ENCODE measurements at places on chromosomes 1 and 21.

DNA sequence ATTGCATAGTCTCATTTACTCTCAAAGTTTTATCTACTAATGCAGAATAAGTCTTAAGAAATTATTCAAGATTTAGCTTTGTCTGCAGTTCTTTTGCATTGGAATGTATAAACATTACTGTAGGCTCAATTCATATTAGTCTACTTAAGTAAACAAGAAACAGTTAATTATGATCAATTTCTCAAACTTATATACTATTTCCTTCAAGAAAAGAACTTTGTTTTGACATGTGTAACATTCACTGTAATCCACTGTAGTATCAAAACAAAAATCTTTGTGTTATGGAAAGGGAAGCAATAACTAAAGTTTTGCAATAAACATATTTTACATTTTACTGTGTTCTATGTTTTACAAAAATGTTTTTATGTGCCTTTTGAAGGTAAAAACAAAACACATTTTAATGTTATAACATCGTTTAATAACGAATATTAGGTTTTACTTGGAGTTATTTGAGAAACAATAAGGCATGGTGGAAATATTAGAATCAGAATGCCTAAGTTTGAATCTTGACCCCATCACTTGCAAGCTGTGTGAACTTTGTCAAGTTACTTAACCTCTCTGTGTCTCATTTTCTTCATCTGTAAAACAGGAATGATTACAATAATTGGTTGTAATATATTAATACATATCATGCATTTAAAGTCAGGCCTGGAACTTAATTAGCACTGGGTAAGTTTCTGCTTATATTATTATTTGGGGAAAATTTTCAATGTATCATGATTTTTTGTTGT, 77.0 kb upstream of the DPH5 start:
- no peak overlapping the region for H3K4me3 ChIP-seq
- DNase-seq: no peak
- no peak overlapping the region for H3K27ac ChIP-seq
- H3K36me3 ChIP-seq: no peaks in the 10 kb centered on the region
- H3K4me1 ChIP-seq: no peaks in the 10 kb centered on the region

GRCh38 chr1:175674186-175674585, 69.2 kb downstream of the TNR start:
- H3K4me1 ChIP-seq: no peaks in the 10 kb centered on the region
- H3K4me3 ChIP-seq: no peak overlapping the region
- no peak for DNase-seq
- H3K27me3 ChIP-seq: no peaks in the 10 kb centered on the region
- no peaks in the 10 kb centered on the region for H3K36me3 ChIP-seq

- no peak overlapping the region for H3K4me3 ChIP-seq
- no peak for DNase-seq
- H3K36me3 ChIP-seq: no peaks in the 10 kb centered on the region
Measured at GRCh38 chr1:227306689-227307088, 11.6 kb downstream of the CDC42BPA start.

DNA sequence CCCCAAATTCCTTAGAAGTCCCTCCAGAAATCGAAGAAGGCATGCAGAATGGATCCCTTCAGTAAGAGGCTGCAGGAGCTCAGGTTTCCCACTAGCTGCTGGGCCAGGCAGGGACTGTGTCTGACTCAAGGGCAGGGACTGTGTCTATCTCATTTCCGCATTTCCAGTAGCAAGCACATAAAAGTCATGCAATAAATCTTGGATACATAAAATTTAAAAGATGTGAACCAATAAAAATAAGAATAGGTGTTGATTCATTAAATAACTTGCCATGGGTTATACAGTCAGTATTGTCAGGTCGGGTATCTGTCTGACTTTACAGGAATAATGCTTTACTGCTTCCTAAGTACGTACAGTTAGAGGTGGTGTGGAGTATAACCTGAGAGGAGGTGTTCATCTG, 15.2 kb downstream of the PM20D1 start:
- no peaks in the 10 kb centered on the region for H3K27me3 ChIP-seq
- H3K27ac ChIP-seq: no peak overlapping the region
- no peak for DNase-seq
- H3K36me3 ChIP-seq: no peaks in the 10 kb centered on the region
- H3K4me3 ChIP-seq: no peak overlapping the region

- no peaks in the 10 kb centered on the region for H3K27me3 ChIP-seq
- no peak overlapping the region for H3K27ac ChIP-seq
- H3K4me1 ChIP-seq: no peaks in the 10 kb centered on the region
- H3K36me3 ChIP-seq: no peaks in the 10 kb centered on the region
Measured at GRCh38 chr1:176517484-176517883, 54.5 kb downstream of the PAPPA2 start.

DNA sequence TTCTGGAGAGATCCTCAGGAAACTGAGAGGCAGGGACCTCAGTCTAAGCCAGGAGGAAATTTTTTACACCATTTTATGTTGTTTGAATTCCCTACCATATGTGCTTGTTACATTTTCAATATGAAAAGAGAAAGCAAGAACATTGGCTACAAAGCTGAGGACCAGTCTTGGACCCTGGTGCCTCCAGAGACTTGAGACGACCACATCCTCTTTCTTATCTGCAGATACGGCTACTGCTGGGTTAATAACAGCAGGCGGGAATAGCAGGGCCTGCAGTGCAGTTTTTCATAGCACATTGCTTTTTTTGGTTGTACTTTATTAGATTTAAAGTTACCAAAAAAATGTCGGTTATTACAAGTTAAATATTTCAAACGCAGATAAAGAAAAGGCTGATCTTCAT, 3.9 kb downstream of the KDM4A start:
- no peak for DNase-seq
- H3K36me3 ChIP-seq: peaks cover 34% of the 10 kb centered on the region
- no peak overlapping the region for H3K4me3 ChIP-seq

- no peaks in the 10 kb centered on the region for H3K36me3 ChIP-seq
- no peak overlapping the region for H3K27ac ChIP-seq
- H3K4me1 ChIP-seq: peaks cover 3% of the 10 kb centered on the region
- no peak overlapping the region for H3K4me3 ChIP-seq
Measured at GRCh38 chr1:23638786-23639241, 52.8 kb upstream of the RPL11 start.

GRCh38 chr21:46269466-46269865, 15.9 kb downstream of the MCM3AP start:
- no peak for DNase-seq
- H3K27ac ChIP-seq: no peak overlapping the region
- no peaks in the 10 kb centered on the region for H3K4me1 ChIP-seq
- no peaks in the 10 kb centered on the region for H3K27me3 ChIP-seq

DNA sequence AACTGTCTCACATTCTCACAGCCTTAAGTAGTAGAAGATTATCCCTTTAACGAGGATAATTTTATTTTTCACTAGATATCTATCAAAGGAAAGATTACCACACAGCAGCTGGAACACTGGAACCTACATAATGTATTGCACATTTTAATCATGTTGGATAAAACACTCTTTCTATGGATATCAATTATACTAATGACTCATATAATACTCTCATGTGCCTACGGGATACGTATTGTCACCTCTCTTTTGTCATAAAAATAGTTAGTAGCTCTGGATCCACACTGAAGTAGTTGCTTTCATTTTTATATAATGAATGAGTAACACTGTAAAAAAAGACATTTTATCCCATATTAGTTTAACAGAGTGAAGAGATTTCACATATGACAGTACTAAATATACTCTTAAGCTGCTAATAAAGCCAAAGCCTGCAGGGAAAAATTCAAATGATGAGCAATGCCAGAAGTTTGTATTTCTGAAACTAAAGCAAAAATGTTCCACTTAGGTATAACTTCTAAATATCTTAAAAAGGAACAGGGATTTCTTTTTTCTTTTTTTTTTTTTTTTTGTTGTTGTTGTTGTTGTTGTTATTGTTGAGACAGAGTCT, 408.7 kb upstream of the PKN2 start:
- peaks cover 2% of the 10 kb centered on the region for H3K27me3 ChIP-seq
- DNase-seq: no peak
- peaks cover 14% of the 10 kb centered on the region for H3K4me1 ChIP-seq
- H3K27ac ChIP-seq: no peak overlapping the region
- no peak overlapping the region for H3K4me3 ChIP-seq

DNA sequence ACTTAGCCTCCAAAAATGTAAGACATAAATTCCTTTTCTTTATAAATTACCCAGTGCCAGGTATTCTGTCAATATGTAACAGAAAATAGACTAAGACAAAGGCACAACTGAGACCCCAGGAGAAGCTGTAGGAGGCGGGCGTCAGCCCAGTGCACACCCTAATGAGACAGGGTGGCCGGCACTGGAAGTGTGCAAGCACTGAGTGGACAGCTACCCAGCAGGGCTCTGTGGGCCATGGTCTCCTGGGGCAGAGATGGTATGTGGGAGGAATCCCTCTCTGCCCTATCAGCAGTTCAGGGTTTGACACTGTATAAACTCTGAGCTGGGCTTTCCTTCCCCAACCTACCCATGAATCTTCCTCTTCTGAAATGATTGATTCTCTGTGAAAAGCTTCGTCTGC, 139.5 kb downstream of the GLIS1 start:
- H3K36me3 ChIP-seq: no peaks in the 10 kb centered on the region
- no peaks in the 10 kb centered on the region for H3K4me1 ChIP-seq
- no peak overlapping the region for H3K4me3 ChIP-seq
- H3K27ac ChIP-seq: no peak overlapping the region

- H3K4me1 ChIP-seq: peaks cover 8% of the 10 kb centered on the region
- H3K27ac ChIP-seq: no peak overlapping the region
- no peak overlapping the region for H3K4me3 ChIP-seq
- H3K27me3 ChIP-seq: no peaks in the 10 kb centered on the region
Measured at GRCh38 chr1:110205156-110205555, 5.0 kb upstream of the KCNC4 start.

DNA sequence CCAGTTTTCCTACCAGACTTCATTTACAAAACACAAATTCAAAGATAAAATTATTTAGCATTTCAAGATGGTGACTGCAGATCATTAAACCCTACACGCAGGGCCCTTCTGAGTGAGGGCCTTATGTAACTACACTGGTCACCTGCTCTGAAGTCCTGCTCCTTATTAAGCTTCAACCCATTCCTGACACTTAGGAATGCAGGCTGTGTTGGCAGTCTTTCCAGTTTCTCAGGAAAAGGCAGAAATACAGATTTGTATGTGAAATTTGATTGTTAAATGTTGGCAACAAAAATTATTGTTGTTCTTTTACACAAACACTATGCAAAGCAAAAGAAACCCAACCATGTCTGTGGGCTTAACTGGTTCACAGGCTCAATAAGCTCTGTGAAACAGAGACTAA, 25.8 kb upstream of the BCAS2 start:
- H3K36me3 ChIP-seq: peaks cover 76% of the 10 kb centered on the region
- H3K4me3 ChIP-seq: no peak overlapping the region
- peak overlapping the region; percentile 94 for H3K27ac ChIP-seq
- H3K4me1 ChIP-seq: no peaks in the 10 kb centered on the region

DNA sequence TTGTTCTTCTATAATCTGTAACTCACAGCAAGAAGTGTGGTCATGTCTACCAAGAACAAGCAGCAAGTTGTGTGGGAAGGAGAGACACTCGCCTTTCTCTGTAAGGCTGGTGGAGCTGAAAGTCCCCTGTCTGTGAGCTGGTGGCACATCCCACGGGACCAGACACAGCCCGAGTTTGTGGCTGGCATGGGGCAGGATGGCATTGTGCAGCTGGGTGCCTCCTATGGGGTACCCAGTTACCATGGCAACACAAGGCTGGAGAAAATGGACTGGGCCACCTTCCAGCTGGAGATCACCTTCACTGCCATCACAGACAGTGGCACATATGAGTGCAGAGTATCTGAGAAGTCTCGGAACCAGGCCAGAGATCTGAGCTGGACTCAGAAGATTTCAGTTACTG, 15.5 kb downstream of the CD101 start:
- DNase-seq: no peak
- no peak overlapping the region for H3K27ac ChIP-seq
- no peaks in the 10 kb centered on the region for H3K27me3 ChIP-seq
- no peak overlapping the region for H3K4me3 ChIP-seq

DNA sequence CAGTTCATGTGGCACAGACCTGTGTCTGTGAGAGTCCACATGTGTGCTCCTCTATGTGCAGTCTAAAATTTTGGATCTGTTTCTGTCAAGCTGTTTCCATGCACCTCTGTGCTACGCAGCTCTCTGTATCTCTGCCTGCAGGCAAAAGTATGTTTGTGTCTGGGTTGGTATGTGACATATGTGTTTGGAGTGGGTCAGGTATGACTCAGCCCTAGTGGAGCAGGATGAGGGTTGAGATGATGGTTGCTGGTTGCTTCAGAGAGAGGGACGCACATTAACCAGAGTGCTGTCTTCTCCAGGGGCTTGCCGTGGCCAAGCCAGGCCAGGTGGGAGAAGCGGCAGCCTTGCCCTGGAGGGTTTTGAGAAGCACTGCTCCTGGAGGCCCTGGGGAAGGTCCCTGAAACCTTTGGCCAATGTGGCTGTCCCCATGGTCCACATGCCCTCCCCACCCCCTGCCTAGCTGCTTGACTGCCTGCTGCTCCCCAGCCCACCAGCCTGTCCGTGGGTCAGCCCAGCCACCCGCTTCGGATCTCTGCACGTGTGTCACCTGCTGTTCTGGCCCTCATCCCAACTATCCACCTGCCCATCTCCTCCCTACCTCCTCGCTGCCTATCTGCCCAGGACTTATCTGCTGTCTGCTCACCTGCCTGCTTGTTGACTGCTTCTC, 4.1 kb upstream of the EVA1B start:
- H3K27ac ChIP-seq: no peak overlapping the region
- DNase-seq: no peak
- no peaks in the 10 kb centered on the region for H3K27me3 ChIP-seq
- H3K4me3 ChIP-seq: no peak overlapping the region
- H3K4me1 ChIP-seq: peaks cover 13% of the 10 kb centered on the region

DNA sequence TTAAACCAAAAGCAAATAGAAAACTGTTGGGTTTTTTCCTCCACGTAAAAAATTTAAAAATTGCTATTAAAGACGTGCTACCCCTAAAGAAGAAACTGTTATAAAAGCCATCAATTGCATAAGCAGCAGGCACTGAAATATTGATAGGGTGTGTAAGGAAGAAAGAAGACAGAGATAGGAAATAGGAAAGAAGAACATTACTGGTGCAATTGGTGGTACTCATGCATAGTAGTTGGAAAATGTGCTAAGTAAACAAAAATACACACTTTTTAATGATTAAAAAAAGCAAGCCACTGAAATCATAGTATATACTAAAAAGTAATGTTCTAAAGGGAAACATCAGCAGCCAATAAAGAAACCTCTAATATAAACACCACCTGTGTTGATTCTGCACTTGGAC, 52.8 kb upstream of the ANGPTL3 start:
- no peaks in the 10 kb centered on the region for H3K27me3 ChIP-seq
- H3K36me3 ChIP-seq: no peaks in the 10 kb centered on the region
- H3K4me1 ChIP-seq: no peaks in the 10 kb centered on the region
- no peak overlapping the region for H3K27ac ChIP-seq
- no peak overlapping the region for H3K4me3 ChIP-seq

GRCh38 chr1:109543988-109544735, 4.3 kb upstream of the GNAI3 start:
- H3K27ac ChIP-seq: no peak overlapping the region
- no peaks in the 10 kb centered on the region for H3K27me3 ChIP-seq
- no peak overlapping the region for H3K4me3 ChIP-seq
